ENCODE measurements at places on chromosomes 2 and 18.

DNA sequence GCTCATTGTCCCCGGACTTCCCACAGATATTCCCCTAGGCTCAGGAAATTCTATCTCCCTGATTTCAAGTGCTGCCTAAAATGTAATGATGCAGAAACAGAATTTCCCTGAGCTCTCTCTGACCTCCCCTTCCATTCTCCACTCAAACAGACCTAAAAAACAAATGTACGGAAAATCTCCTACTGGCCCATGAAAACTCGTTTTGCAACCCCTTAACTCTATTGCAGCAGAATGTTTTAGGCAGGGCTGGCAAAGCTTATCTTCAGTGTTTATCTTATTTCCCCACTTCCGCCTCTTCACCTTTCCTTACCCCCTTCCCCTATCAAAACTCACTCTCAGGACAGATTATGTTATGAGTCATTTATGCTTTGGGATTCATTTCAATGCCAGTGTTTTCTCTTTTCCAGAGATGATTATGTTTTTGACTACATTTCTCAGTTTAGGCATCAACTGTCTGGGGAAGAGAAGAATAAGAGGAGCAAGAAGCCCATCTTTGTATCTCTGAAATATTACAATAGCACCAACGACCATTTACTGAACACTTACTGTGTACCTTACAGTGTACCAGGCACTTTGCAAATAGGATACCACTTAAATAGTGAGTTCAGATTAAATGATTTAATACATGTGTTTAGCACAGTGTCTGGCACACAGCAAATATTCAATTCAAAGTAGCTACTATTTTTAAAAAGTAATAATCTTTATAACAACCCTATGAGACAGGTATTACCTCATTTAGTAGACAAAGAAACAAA is 53.9 kb upstream of the STPG4 start:
- DNase-seq = no peak

DNA sequence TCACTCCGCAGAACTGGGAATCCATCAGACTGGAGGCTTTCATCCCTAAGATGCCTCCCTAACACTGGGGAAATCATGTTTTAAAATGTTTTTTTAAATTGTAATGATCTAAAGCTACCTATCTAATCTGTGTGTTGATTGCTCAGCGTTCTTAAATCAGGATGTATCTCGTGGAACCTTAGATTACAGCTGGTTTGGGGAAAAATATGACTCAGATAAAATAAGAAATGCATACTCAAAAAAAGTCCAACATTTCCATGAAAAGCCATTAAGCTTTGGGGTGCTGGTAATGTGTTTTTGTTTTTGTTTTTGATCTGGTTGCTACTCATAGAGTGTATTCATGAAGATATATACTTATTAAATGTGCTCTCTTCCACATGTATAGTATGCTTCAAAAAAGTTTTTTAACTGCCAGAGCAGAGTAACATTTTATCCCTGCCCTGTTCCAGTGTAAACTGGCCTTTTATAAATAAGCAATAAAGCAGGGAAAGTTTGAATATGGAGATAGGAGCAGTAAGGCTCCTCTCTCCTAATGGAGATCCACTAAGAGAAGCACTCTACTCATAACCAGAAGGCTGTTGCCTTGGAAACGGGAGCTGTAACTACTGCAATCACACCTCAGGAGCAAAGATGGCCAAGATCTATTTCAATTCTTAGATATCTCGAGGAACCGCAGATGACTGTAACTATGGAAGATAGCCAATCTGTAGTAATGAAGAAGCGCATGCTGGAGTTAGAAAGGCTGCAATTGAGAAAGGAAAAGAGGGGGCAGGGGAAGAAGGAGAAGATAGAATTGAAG is 41.6 kb downstream of the ANKRD44 start:
- DNase-seq = no peak

DNA sequence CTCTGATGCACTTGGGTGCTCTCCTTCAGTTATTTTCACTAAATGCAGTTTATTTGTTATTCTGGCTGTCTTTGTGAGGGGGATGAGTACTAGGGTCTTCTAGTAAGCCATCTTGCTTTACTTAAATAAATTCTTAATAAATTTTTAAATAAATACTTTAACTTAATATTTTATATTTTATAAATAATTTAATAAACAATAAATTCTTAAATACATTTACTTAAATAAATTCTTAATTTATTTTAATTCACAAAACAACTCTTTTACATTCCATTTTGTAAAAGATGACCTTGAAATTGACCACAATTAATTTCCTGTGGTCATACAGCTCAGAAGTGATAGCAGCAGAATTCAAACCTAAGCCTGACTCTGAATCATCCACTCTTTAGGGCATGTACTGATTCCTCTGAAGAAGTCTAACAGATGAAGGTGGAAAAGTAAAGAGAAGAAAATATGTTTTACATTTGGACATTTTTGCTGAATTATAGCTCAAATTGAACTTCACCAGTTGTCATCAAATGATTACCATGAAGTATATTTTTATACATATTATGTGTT is 28.8 kb downstream of the MYL1 start:
- no peak for DNase-seq

GRCh38 chr2:232211743-232212686 is 166.5 kb upstream of the ALPP start:
- DNase-seq = no peak

GRCh38 chr2:20157193-20157891 is 67.6 kb downstream of the SDC1 start:
- DNase-seq = no peak

GRCh38 chr18:14943486-14943885 is 195.5 kb downstream of the ANKRD30B start:
- DNase-seq = no peak

DNA sequence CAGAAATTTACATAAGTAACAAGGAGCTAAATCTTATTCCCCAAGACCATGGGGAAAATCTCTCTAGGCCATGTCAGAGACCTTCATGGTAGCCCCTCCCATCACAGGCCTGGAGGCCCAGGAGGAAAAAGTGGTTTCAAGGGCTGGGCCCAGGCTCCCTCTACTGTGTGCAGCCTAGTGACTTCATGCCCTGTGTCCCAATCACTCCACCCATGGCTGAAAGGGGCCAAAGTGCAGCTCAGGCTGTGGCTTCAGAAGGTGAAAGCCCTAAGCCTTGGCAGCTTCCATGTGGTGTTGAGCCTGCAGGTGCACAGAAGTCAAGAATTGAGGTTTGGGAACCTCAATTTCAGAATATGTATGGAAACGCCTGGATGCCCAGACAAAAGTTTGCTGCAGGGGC is 1612.7 kb upstream of the SLC39A10 start:
- DNase-seq = no peak

DNA sequence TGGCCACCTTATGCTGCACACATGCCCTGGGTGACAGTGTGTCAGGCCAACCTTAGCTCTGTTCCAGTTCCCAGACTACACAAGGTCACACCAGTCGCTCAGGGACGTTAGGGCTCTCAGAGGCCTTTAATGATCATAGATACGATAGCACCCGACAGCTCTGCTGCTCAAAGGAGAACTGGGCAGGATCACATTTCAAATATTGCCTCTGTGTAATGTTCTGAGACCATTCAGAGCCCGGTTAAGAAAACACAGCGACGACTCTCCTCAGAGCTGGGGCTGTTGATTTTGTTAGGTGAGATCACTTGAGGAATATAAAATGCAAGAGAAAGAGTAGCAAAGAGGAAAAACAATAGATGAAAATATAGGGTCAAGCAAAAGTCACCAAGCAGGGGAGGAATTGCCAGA is 166.6 kb upstream of the TANK start:
- DNase-seq = no peak

DNA sequence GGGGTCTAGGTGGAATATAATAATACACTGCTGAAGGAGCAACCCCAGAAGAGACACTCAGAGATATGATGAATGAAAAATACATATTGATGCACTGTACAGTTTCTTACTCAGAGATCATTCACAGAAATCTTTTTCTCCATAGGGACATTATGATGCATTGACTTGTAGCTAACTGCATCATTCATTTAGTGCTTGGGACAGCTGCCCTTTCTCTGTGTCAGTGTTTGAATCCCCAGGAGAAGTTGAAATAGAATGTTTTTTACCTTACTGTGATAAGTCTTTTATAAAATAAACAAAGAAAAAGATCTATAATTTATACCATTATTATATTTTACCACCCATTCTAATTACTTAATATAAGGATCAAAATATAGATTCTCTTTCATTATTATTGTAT is 91.7 kb upstream of the DSEL start:
- no peak for DNase-seq

- no peak for DNase-seq
Observed at GRCh38 chr2:120283649-120284048, 31.0 kb downstream of the RALB start.

DNA sequence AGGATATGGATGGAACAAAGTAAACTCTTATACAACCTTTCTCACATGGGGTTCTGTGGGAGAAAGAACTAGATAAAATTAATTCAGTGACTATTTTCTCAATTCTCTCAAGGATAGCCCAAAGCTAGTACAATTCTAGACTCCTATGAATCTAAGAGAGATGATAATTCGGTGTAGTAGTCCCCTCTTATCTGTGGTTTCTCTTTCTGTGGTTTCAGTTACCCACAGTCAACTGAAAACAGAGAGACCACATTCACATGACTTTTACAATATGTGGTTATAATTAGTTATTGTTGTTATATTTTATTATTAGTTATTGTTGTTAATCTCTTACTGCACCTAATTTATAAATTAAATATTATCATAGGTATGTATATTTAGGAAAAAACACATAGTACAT is 53.5 kb upstream of the C2orf15 start:
- DNase-seq = no peak

- DNase-seq = no peak
Observed at GRCh38 chr2:29105375-29105774, 9.8 kb upstream of the CLIP4 start.

- DNase-seq = no peak
Observed at GRCh38 chr2:54456612-54457322, 640 bp downstream of the SPTBN1 start.

DNA sequence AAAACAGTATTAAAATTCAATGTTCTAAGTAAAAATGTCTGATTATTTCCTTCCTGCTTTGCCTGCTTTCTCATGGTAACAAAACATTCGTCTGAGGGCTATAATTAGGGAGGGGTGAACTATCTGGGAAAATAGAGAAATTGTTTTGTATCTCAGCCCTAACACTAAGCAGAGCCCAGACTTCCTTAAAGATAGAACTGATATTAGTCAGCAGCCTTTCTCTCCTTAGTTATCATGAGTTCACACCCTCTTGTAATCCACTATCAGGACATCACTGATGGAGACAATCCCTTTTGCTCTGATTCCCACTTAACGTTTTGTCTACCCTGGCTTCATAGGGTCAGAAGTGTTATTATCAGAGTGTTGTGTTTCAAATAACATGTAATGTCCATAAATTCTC is 701.1 kb upstream of the ZEB2 start:
- DNase-seq = no peak

GRCh38 chr18:5302606-5303005 is 7.1 kb upstream of the ZBTB14 start:
- DNase-seq = no peak

DNA sequence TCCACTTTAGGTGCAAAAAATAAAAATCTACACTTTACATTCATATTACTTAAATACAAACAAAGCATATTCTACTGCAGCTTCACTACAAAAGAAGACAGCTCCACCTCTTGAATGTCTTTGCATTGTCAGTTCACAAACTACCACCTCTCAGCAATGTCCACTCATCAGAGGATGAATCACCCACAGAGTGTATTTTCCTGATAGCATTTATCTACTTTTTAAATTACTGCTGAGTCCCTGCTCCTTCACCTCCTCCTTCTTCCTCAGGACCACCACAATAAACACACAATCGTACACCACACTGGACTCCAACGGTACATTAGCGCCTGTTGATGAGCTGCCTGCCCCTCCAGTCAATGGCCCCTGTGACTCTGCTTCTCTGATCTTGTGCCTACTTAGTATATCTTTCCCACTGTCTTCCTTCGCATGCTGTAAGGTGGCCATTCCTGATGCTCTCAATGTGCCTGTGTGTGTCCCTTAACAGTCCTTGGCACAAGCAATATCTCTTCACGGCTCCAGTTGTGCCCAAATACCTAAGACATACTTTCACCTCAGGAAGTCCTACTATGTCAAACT is 120.9 kb downstream of the DHRS9 start:
- DNase-seq = no peak

GRCh38 chr2:200862532-200863000 is 1.9 kb downstream of the CLK1 start:
- peak; percentile 65 for DNase-seq

- DNase-seq = no peak
Observed at GRCh38 chr18:6776188-6776587, 46.7 kb downstream of the ARHGAP28 start.

- no peak for DNase-seq
Observed at GRCh38 chr2:178275600-178275999, 81.3 kb downstream of the OSBPL6 start.
